Stimulated activated CD4-positive, alpha-beta T cell treated with anti-CD3 and anti-CD28 coated beads, Interleukin-4, amount 100 ng/mL, for 48 hours (primary cell): ENCODE measurements at places on chromosomes 7 and 10.

GRCh38 chr7:25552998-25553397 is 324.7 kb upstream of the NPVF start:
- DNase-seq = no peak

GRCh38 chr10:63267414-63268148 is 134.5 kb downstream of the NRBF2 start:
- DNase-seq = no peak

GRCh38 chr10:78806681-78807221 is 262.0 kb upstream of the ZMIZ1 start:
- no peak for DNase-seq

DNA sequence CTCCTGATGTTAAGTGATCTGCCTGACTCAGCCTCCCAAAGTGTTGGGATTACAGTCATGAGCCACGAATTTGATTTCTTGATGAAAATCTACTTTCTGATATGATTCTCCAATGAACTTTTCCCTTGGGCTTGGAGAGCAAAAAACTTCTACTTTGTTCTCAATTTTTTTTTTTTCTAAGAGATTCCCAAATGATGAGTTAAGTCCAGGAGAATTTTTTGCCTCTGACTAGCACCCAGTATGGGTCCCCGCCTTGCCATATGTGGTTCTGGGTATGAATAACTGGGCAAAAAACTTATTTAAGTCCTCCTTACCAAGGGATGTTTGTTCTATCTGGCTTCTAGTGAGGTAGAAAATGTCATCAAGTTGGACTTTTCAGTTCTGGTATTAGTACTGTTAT is 147.9 kb upstream of the LYZL1 start:
- no peak for DNase-seq

DNA sequence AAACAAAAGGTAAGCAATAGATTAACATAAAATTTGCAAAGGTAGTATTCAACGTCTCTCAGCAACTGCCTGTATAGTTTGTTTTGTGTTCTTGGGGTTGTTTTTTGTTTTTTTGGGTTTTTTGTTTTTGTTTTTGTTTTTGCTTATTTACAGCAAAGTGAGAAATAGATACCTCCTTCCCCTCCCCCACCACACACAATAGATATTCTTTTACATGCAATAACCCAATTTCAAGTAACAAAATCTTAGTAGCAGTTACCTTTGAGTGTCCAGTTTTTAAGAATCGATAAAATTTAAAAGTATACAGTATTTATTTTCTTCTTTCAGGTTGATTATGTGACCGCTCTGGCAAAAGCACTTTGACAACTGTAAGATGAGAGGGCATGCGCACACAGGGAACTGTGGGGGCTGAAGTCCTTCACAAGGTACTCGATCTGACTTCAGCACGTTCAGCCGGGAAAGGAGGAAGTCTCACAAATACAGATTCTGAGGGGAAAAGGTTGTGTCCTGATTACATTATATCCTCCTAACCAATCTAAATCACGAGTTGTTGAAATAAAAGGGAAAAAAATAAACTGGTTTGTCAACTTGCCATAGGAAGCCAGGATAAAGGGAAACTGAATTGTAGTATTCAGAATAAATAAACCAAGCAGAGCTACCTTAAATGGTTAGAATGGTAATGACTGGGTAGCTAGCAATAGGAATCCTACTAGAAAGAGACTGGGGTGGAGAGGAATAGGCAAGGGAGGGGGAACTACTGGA is 47.8 kb downstream of the CPEB3 start:
- no peak for DNase-seq

DNA sequence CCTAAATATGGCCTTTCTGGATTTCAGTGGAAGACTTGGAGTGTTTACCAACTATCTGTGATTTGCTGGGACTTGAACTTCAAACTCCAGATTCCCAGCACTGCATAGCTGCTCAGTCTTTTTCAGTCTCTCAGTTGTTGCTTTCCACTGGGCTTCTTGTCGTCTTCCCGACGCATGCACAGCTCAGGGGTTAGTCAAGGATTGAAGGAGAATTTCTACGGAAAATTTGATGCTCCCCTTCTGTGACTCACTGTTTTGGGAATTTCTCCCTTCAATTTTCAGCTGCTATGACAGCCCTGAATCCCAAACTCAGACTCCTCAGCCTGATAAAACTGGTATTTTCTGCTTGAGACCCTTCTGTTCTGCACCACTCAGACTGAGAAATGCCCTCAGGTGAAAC is 91.7 kb downstream of the CYP26A1 start:
- no peak for DNase-seq

GRCh38 chr7:272631-273030 is 17.3 kb upstream of the FOXL3 start:
- no peak for DNase-seq

DNA sequence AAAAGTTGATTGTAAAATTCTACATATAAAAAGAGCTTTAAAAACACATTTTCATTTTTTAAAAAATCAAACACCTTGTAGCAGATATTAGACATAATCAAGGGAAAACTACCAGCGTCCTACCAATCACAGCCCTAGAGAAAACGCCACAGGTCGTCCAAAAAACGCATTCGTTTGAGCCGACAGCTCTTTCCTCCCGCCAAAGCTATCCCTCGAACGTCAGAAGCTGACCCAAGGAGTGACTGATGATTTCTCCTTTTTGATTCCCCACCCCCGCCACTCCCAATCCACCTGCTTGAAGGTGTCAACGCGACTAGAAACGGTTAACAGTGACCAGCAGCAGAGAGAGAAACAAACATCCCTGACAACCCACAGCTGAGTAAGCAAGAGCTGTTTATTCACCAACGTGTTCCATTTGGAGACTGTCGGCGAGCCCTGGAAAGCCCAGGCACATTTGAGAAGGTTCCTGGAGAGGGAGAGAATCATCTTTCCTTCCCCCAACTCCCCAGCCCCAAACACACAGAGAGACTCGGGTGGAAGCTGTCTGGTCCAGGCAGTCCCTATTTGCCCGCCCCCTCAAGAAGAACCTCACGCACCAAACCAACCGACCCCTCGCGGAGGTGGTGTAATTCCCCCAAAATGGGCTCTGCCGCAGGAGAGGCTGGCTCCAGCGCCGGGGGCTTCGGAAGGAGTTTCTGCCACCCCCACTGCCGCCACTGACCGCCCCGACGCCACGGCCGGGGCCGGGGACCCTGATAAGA is 622 bp downstream of the CPEB3 start:
- no peak for DNase-seq

DNA sequence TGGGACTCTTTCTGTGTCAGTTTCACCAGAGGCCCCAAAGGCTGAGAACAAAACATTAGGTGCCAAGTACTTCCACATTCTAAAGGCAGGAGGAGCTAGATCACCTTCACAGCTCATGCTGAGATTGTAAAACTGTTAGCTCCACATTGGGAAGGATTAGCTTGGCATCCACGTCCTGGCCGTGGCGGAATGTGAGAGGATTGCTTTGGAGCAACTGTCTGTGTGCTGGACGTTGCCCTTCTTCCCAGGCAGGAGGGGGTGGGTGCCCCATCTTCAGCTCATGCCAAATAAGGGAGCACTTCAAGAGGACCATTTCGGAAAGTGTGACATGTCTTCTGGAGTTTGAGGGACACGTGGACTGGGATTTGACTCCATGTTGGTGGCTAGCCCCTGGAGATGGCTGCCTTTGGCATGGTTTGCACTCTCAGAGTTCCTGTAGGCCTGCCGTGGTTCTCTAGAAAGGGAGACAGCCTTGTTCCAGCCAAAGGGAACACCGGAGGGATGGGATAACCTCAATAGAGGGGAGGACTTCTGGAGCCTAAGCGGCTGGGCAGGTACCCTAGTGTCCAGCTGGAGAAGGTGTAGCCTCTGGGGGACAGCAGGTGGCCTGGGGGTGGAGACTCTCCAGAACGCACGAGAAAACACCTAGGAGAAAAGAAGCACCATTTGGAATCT is 19.9 kb upstream of the FMC1 start:
- no peak for DNase-seq

DNA sequence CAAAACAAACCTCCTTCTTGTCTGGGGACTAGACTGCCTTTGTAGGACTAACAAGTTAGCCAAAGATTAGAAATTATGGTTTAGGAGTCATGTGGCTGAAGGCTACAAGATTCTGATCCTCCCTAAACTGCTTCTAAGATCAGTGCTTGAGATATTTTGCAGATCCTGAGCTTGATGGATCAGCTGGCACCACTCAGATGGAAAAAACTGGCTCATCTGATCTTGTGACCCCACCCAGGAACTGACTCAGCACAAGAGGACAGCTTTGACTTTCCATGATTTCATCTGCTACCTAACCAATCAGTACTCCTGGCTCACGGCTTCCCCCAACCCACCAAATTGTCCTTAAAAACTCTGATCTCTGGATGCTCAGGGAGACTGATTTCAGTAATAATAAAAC is 271.5 kb upstream of the TAC1 start:
- DNase-seq = no peak

DNA sequence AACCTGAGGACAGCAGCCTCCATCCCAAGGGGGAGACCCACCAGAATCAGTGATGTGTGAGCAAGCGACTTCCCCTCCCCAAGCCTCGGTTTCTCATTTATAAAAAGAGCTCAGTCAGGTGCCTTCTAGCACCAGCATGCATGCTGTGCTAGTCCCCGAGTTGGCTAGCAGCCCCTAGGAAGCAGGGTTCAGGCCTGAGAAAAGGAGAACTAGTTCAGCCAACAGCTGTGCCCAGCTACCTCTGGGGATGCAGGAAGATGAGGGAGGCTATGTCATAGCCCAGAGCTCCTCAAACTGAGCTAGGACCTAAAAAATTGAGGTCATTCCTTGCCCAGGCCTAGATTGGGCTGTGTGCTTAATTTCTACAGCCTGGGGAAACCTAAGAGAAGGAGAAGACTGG is 13.7 kb downstream of the DRGX start:
- no peak for DNase-seq

DNA sequence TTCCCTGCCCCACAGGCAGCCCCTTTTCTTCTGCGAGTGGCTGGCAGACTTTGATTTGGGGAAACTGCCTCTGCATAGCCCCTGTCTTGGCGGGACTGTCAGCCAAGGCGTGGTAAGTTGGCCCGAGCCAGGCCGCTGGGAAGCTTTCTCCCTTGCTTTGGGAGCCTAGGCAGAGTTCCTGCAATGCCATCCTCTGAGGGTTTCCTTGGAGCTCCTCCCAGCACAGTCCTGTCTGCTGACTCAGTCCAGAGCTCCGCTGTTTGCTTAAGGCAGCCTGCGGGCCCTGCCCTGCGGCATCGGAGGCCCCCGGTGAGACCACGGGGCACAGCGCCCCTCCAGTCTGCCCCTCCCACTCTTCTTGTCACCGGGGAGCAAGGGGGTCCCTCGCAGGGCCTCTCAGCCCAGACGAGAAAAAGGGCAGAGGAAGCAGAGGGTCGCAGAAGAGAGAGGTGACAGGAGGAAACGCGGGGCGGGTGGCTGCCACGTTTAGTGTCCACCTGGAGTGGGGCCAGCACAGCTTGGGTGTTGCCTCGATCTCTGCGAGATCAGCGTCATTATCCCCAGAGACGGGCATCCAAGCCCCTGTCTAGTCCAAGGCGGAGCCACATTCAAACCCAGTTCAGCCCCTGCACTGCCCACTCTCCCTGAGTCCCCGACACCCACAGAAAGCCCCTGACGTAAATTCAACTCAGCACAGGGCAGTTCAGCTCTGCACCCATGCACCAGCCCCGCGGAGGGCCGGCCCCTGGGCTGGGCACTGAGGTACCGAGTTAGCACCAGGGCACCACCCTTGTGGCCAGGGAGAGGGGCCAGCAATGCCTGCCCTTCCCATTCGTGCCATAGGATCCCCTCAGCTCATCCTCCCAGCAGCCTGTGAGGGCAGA is 59.0 kb upstream of the CHST15 start:
- no peak for DNase-seq

DNA sequence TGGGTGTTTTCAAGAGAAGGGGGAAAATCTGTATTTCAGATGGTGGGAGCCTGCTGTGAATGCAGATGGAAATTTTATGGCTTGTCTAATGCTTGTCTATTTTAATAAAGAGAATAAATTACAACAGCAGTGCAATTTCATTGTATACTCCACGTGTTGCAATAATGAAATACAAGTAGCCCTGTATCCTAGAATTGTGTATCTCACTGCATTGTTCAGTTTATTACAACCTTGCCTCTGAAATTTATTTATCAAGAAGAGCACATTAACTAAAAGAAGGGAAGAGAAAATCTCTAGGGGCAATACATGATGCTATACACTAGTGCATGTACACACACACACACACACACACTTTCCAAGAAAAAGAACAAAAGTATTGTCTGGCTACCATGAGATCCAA is 21.8 kb downstream of the ANK3 start:
- no peak for DNase-seq

DNA sequence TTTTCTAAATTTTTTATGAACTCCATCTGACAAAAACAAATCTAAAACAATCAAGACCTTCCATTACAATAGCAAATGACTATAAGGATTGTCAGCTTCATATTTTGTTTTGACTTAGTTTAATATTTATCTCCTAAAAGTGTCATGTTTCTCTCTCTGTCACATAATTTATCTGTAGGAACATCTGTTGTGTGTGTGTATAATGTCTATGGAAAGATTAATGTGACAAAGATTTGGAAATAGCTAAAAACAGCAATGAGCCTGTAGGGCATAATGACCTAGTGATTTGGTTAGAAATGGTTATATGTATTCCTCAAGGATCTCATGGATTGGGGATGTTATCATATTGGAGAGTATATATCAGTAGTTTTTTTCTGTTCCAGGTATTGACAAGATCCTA is 69.6 kb upstream of the MDFIC start:
- no peak for DNase-seq

GRCh38 chr7:26626156-26626555 is 238.2 kb downstream of the SKAP2 start:
- DNase-seq = no peak

- no peak for DNase-seq
Measured at GRCh38 chr10:118210276-118210675, 131.8 kb downstream of the FAM204A start.

DNA sequence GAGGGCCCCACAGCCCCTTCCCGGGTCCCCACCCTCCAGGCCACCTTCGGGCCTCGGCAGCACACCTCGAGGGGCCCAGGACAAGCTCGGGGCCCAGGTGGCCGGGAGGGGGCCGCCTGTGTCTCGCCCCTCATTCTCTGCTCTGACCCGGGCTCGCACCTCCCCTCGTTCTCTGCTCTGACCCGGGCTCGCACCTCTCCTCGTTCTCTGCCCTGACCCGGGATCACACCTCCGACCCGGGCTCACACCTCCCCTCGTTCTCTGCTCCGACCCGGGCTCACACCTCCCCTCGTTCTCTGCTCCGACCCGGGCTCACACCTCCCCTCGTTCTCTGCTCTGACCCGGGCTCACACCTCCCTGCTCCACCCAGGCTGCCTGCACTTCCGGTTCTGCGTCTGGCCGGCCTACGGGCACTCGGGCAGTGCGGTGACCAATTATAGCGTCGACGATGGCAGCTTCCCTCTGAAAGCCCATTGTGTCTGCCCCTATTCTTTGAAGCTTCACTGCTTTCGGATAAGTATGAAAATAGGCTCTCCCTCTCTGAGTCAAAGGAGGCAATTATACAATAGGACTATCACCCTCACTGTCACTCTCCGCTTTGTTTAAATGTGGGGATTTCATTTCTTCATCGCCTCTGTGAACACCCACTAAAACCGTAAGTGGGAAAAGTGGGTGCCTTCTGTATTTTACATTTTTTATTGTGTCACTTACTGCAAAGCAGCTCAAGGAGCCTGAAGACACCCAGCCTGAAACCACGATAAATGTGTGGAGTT is 457.4 kb downstream of the DNAJB6 start:
- DNase-seq = no peak

- DNase-seq = no peak
Measured at GRCh38 chr10:122450353-122450990, 4.0 kb upstream of the ARMS2 start.
